ENCODE measurements at places on chromosomes 6 and 20.

DNA sequence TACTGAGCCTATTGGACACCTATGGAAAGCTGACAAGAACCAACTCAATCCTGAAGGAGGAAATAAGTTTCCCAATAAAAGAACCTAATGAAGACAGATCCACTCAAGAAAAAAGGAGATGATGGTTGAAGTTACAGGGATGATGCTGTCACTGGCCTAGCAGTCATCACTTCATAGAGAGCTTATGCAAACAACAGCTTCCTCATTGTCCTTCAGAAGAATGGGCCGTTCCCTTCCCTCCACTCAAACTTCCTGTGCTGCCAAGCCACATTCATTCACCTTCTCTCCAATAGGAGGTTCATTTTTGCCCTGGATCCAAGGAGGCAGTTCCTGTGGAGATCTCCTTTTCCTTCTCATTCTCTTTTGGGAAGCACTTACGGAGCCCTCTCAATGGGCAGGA, 13.8 kb upstream of the PM20D2 start:
- DNase-seq = no peak

DNA sequence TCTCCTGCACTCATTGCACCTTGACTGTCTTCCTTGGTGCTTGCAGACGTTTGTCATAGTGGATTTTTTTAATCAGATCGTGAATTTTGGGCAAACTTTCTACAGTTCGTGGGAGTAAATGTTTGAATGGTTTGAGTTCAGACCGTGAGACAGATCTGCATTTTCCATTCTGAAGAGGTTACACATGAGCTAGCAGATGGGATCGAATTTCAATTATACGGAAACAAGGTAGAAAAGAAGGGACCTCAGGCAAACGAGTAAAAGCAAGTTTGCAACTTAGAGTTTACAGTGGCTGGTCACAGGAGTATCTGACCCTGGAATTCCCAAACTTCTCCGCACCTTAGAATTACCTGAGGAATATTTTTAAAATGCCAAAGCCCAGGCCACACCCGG, 17.2 kb upstream of the NCR2 start:
- DNase-seq = no peak

GRCh38 chr6:47318236-47318989, 8.7 kb upstream of the TNFRSF21 start:
- DNase-seq = no peak

DNA sequence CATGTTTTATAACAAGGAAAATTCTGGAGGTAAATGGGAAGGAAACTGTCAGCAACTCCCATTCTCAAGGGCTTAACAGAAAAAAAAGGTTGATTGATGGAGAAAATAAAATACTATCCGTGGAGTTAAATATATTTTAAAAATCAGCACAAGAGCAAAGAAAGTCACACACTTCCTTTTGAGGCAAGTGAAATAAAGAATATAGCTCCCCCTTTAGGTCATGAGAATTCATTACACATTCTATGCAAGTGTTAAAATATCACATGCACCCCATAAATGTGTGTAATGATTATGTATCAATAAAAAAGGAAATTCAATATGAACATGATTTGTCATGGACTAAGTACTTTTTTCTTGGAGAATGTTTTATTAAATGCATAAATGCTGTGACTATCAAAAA, 349.2 kb downstream of the TPBG start:
- no peak for DNase-seq

DNA sequence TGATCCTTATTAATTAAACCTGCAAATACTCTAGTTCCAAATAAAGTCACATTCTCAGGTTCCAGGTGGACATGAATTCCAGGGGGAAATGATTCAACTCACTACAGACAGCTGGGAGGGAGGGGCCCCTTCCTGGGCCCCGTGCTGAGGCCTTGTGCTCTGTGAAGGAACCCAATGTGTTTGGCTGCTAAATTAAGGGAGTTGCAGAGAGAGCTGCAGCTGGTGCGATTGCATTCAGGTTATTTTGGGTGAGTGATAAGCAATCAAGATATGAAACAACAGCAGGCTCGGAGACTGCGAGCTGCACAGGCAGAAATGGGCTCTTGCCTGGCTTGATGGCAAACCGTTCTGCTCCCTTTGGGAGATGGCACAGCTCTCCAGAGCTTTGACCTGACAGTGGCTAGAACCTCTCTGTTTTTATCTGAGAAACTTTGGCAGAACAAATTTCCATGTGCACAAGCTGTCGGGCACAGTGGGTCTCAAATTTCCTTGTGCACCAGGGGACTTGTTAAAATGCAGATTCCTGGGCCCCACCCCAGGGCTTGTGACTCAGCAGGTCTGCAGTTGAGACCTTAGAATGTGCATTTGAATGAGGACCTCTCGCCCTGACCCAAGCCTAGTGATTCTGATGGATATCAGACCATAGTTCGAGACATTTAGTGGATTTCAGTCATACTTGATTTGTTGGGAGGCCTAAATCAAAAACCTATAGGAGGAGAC, 9.8 kb downstream of the MAPK13 start:
- DNase-seq = no peak

DNA sequence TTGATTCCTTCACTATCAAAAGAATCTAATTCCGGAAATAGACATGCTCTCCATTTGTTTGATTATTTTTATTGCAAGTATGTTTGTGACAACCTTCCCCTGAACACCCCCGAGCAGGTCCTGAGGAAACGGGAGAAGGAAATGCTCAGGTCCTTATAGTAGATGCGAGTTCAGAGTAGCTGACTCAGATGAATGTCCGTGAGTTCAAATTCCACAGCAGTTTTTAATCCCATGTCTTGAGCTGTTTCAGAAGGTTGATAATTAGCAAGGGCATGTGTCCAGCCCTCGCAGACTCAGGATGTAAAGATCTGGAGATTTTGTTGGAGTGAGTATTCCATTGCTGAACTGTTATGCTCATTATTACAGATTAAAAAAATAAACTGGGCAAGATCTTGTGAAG, 169.3 kb downstream of the BCAS1 start:
- no peak for DNase-seq

DNA sequence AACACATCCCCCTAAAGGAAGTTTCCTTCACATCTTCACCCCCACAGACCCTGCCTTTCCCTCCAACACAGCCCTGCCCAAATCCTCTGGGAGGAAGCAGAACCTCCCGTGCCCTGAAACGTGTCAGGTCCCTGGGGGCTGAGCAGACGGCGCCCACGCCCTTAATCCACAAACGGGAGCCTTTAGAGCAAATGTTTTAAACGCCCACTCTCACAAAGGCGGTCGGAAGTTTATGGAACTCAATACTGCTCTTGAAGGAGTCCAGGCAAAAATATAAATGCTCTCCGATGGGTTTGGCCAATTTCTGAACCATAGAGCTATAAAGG, 237.1 kb upstream of the AFDN start:
- no peak for DNase-seq

- DNase-seq = no peak
Observed at GRCh38 chr6:134098276-134098675, 45.9 kb upstream of the SLC2A12 start.
